Ascending aorta (tissue), 2 donors: ENCODE measurements at places on chromosomes 6 and 20.

- no peak for DNase-seq
These were observed 151.3 kb upstream of the BEND6 start for GRCh38 chr6:56803594-56803993.

DNA sequence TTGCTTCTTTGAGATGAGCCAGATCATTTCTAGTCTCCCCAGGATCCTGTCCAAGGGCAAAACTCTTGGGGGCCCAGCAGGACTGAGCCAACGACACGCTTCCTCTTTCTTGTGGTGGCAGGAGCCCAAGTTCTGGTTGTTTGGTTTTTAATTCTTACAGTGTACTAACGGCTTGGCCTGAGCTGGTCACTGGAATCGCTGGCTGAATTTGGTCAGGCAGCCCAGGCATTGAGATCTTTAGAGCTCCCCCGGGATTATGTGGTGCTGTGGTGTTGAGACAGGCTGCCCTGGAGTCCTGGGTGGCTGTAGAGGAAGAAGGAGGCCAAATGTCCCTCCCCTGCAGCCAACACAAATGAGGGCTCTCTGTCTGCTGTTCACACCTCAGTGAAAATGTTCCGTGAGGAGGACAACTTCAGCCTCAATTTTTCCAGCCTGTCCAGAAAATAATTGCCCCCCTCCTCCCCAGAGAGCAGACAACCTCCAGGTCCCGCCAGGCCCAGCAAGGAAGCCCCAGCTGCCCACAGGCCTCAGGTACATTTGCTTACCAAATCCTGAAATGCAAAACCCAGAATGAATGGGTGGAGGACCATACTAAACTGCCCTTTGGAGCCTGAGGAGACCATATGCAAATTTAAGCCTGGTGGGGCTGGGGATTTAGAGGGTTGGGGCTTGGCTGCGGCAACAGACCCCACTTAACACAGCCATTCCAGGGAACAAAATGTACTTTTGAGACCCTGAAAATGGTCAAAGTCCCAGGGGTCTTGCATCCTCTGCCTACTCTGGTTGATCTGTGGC lies 23.6 kb downstream of the BNIP5 start:
- no peak for DNase-seq

- DNase-seq, result no peak
These were observed 96.2 kb downstream of the EYA4 start for GRCh38 chr6:133337308-133337707.

- no peak for DNase-seq
These were observed 26.4 kb downstream of the KIF6 start for GRCh38 chr6:39698789-39699188.

GRCh38 chr20:64214952-64215351 lies 40.6 kb upstream of the PCMTD2 start:
- no peak for DNase-seq

- no peak for DNase-seq
These were observed 26.9 kb upstream of the DEFB118 start for GRCh38 chr20:31341470-31341869.

DNA sequence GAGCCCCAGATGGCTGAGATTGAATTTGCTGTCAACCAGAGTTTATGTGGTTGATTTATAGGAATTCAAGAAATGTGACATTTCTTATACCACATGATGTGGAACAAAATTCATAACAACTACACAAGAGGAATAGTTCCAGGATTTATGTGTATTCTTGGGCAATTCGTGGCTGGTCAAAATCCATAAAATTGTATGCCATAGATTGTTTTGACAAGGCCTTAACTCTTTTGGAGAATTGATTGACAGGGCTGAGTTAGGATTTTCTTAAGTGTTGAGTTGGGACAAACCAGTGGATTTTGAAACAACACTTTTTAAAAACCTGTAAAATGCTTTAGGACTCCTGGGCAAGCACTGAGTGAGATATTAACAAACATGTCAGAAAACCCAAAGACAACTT lies 19.4 kb upstream of the SLC2A12 start:
- no peak for DNase-seq

DNA sequence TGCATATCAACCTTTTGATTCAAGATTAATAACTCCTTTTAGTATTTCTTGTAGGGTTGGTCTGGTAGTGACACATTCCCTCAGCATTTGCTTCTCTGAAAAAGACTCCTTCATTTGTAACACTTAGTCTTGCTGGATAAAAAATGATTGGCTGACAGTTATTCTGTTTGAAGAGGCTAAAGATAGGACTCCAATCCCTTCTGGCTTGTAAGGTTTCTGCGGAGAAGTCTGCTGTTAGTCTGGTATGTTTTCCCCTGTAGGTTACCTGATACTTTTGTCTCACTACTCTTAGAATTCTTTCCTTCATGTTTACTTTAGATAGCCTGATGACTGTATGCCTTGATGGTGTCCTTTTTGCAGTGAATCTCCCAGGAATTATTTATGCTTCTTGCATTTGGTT lies 96.0 kb downstream of the CARMIL1 start:
- DNase-seq, result no peak

DNA sequence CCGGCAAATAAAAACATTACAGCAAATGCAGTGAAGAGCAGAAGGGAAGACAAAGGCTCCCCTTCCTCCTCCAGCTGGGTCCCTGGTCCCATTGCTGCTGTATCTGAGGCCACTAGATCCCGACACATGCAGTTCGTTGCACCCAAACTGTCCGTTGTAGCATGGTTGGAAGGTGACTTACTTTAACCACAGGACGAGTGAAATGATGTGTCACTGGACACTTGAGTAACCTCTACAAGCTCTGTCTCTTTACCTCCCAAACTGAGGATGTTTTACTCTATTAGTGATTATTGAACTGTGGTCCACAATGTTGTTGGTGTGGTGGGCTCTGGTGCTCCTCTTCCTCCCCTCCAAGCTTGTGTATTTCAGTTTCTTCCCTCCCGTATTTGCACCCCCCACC lies 46.2 kb upstream of the ARMH2 start:
- DNase-seq, result no peak

DNA sequence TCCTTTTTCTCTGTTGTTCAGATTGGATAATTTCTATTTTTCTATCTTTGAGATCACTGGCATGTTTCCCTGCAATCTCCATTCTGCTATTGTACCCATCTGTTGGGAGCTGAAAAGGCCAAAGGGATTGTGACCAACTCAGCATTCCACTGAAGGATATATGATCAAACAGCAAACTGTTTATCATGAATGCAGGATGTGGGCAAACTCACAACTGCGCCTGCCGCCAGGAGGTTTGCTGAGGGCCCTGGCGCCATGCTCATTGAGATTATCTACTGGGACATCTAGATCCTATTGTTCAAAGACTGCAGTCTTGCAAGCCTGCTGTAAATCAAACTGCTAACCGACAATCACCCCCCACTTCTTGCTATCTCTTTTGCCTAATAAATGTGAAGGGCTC lies 3.8 kb upstream of the FKBP1A start:
- DNase-seq, result no peak

DNA sequence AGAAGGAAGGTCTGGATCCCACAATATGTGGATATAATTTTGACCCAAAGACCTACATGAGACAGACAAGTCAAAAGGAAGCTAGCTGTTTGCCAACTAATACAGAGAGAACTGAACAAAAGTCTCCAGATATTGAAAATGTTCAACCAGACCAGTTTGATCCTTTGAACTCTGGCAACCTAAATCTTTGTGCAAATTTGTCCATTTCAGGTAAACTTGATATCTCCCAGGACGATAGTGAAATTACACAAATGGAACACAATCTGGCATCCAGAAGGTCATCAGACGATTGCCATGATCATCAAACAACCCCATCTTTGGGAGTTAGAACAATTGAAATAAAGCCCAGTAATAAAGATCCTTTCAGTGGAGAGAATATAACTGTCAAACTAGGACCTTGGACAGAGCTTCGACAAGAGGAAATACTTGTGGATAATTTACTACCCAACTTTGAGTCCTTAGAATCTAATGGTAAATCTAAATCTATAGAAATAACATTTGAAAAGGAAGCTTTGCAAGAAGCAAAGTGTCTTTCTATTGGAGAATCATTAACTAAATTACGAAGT lies 41.9 kb upstream of the SDHAF4 start:
- DNase-seq, result no peak

DNA sequence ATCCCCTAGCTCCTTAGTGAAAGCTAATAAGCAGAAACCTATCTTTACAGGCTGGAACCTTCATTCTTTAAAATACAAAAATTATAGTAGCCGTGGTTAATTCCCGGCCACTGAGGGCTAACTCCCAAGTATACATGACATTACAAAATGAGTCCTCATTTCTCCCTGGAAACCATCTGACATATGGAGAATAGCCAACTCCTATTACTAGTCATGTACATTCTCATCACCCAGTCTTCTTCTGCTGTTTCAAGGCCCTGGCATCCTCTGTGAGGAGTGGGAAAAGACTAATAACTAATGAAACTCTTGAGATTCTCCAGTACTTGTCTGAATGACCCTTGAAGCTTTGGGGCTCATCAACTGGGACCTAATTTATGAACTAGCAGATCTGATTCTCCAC lies 30.2 kb downstream of the CSNK2A1 start:
- DNase-seq, result no peak

GRCh38 chr6:72175916-72176315 lies 289.6 kb downstream of the RIMS1 start:
- no peak for DNase-seq

DNA sequence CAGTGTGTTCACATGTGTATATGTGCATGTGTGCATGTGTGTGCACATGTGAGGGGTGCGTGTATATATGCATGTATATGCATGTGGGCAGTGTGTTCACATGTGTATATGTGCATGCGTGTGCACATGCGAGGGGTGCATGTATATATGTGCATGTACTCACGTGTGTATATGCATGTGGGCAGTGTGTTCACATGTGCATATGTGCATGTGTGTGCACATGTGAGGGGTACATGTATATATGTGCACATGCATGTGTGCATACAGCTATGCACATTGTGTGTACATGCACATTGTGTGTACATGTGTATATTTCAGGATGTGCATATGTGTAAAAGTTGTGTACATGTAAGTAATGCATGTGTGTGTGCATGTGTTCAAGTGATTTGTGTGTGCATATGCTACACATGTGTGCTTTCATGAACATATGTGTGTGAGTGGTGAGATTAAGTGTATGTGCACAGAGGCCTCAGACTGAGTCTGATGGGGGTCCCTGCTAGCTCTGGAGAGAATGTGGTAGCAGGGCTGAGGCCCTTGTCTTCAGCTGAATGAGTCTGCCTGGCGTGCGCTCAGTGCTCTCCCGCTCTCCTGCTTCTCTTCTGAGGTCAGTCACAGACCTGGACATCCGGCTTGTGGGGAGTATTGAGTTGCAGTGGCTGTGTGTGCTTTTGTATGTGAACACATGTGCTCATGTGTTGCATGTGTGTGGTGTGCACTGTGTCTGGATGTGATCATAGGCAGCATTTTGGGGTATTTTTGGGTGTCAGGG lies 19.9 kb upstream of the MYT1 start:
- peak; percentile 13 for DNase-seq

DNA sequence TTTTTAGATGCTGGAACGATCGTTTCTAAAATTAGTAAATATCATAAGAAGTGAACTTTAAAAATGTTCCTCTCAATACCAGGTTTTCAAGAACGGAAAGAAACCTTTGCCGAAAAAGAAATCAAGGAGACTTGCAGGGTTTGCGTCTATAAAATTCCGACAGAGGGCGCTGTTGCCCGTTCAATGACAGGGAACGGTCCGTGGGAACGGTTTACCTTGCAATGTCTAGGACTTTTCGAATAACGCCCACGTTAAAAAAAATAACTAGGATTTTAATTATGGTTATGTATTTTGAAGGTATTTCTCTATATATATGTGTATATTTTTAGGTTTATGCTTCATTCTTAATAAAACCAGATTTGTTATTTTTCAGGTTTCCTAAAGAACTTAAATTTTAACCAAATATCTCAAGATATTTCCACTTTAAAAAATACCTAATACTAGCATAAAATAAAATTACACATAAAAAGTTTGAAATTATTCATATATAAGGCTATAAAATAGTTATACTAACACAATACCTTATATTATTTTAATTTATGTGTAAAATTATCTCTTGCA lies 2.5 kb upstream of the TFAP2B start:
- no peak for DNase-seq

GRCh38 chr6:116741571-116741970 lies 23.9 kb downstream of the FAM162B start:
- no peak for DNase-seq

DNA sequence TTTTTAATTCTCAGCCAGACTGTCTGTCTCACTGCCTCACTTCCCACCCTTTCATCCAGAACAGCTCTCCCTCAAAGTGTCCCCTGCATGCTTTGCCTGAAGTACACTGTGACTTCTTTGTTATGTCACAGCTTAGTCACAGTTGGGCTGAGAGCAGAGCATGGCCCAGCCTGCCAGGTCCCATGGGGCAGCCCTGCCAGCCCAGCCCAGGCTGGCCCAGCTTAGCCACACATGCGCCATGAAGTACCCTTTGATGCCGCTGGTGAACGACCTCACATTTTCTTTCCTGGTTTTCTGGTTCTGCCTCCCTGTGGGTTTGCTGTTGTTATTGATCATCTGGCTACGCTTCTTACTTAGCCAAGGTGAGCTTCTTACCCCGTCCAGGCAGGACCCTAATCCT lies at the start of gene ADIG:
Gene ADIG, plus strand, starts transcription at position 185 of the 400 bp plus-strand sequence. Its CDS starts 54 bp downstream, at position 239.
- DNase-seq, result no peak

GRCh38 chr6:44650947-44651346 lies 263.4 kb downstream of the CDC5L start:
- DNase-seq, result no peak

- DNase-seq, result no peak
These were observed 23.9 kb downstream of the DUSP22 start for GRCh38 chr6:315921-316752.

GRCh38 chr6:39753725-39754045 lies 28.5 kb upstream of the KIF6 start:
- DNase-seq, result no peak

GRCh38 chr20:36720510-36720909 lies 25.4 kb downstream of the NDRG3 start:
- no peak for DNase-seq

- no peak for DNase-seq
These were observed 11.0 kb upstream of the ASCC3 start for GRCh38 chr6:100892116-100892515.

DNA sequence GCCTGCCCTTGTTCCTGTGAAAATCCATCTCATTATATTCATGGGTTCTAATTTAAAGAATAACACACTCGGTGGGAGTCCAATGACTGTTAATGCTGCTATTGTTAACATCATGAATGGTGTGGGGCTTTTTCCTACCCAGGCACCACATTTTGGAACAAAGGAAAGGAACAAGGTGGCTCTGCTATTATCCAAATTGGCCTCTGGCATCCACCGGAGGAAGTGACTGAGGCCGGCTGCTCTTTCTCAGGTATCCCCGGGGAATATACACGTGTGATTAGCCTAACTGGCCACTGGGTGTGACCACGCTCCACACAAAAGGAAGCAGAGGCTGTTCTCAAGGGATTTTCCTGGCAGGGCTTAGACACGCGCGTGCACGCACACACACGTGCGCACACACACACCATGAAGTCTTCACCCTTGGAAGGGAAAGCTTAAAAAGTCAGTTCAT lies 601.2 kb upstream of the ARID1B start:
- DNase-seq, result no peak

DNA sequence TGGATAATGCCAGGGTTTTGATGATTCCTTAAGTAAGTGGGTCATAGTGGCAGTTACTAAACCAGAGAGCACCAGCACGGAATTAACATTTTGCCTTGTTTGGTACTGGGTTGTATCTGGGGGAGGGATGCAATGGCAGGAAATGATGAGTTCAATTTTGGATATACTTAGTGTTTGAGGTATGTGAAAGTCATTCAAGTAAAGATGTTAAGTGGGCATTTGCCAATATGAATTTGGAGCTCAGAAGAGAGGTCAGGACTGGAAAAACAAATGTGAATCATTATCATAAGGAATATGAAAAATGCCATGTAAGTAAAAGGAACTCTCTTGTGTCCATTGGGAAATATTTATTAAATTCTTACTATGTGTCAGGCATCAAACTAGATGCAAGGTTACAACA lies 6.2 kb downstream of the PXT1 start:
- no peak for DNase-seq
